ENCODE measurements at places on chromosomes 12 and 14.

- no peak for DNase-seq
These were observed 48.4 kb downstream of the C12orf75 start for GRCh38 chr12:105378911-105379310.

- DNase-seq: peak; percentile 77
These were observed 8.6 kb downstream of the EVL start for GRCh38 chr14:100073576-100074430.

DNA sequence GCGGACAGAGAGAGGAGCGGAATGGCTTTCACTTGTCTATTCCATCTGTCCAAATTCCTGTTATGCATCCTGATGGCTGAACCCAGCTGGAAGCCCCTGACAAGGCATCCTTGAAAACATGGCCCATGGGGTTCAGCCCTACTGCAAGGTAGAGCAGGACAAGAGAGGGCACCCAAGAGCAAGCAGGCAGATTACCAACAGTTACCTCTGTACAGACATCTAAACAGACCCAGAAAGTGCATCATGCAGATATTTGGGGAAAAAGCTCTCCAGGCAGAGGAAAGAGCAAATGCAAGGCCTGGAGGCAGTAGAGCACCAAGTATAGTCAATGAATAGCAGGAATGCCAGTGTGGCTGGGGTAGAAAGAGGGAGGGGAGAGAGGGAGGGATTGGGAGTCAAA lies 407.5 kb downstream of the PCNX1 start:
- DNase-seq: no peak

DNA sequence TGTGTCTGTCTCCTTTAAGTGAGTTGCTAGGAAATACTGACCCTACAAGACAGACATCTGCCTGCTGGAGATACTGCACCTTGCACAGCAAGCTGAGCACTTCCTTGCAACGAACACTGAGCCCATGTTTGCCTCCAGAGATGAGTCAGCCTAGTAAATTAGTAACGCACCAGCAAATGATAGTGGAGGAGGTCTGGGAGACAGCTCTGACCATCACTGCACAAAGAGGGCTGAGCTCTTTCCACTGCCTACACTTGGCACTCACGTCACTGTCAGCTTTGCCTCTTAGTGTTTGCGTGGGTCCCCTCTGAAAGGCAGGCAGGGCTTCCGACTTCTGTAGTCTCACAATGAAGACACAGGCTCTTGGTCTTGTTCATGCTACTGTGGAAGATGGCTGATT lies 109.0 kb downstream of the APAF1 start:
- DNase-seq: no peak
